Tongue (tissue), 3 donors: ENCODE measurements at places on chromosomes 6 and 20. TPM values are rescaled to one million over a fixed set of nuclear protein-coding genes. Genes with fewer than 3 reads are reported as not detected.

- no peak for DNase-seq
Observed at GRCh38 chr6:117501722-117502121, 19.2 kb downstream of the DCBLD1 start.

DNA sequence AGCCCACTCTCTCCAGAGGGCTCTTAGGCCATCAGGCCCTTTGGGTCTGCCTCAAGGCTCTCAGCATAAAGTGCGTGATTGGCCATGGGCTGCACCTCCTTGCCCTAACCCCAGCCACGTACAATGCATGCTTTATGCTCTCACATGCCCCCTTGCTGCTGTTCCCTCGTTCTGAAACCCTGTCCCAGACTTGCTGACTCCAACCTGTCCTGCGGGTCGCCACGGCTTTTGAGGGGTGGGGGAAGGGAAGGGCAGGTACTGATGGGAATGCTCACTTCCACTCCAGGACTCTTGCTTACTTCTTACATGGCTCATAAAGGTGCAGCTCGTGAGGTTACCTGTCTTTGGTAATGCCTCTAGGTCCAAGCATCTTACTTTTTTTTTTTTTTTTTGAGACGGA, 6.0 kb downstream of the ARMC12 start:
- no peak for DNase-seq

DNA sequence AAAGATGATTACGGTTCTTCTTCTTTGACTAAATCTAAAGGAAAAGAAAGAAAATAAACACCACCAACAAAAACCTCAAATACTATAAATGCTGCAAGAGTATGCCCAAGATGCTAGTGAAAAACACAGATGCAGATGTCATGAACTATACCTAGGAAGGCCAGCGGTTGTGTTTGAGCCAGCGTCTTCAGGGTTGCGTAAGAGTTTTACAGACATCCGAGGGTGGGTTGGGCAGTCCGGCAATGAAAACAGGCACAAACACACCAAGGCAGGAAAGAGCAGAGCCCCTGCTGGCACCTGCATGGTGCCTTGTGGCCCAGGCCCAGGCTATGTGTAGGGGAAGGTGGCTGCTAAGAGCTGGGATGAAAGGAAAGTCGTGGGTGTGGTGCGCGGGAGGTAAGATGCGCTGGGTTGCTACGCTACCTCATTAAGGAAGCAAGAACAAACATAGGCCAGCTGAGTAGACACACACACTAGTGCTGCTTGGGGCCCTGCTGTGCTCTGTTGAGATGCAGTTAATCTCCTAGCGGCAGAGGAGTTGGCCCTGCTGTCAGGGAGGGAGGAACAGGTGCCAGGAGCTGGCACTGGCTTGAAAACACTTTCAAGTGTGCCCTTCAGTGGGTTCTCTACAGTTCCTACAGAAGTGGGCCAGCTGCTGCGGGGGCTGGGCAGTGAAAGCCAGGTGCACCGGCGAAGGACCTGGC, 170.2 kb upstream of the PLN start:
- DNase-seq = peak; percentile 88

DNA sequence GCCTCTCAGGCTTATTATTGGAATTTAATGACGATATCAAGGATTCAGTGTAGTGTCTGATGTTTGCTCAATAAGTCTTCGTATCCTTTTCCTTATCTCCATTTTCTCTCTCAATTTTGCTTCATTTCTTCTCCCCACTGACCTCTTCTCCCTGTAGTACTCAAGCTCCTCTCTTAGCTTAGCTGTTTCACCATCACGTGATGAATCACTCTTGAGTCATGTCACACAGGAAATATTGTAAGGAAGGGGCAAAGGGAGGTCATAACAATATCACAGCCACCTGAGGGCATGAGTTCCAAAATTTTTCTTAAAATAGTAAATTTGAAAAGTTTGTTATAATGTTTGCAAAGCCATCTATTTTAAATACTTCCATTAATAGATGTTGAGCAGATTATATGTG, 392.2 kb upstream of the MARCKS start:
- no peak for DNase-seq

GRCh38 chr20:13139459-13140150, 81.5 kb upstream of the ISM1 start:
- no peak for DNase-seq

DNA sequence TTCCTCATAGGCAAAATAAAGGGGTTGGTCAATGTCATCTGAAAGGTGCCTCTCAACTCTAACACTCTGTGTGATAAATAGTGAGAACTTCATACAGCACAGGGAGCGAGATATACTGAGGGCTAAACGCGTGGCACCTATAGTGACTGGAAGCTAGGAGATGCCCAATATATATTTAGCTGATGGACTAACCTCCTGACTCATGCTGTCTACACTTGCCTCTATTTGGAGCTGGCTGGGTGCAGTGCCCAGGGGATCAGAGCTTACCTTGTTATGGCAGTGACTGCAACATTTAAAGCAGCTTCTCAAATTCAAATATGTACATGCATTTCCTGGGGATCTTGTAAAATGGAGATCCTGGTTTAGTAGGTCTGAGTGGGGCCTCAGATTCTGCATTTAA, 111.6 kb upstream of the PLN start:
- DNase-seq = no peak

DNA sequence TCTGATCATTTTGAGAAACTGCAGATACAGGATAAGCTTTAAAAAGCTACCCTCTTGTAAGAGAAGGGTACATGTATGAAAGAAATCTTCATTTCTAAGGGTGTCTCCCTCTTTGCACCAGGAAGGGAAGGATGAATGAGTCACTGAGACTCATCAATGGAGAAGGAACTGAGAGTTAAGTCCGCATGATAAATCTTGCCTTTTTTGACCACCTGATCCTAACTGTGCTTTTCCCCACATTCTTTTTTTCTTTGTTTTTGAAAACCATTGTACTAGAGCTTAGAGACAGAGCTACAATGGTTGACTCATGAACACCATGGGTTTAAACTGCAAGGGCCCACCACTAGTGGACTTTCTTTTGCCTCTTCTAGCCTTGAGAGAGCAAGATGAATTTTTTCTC, 353.0 kb upstream of the RGS17 start:
- no peak for DNase-seq

DNA sequence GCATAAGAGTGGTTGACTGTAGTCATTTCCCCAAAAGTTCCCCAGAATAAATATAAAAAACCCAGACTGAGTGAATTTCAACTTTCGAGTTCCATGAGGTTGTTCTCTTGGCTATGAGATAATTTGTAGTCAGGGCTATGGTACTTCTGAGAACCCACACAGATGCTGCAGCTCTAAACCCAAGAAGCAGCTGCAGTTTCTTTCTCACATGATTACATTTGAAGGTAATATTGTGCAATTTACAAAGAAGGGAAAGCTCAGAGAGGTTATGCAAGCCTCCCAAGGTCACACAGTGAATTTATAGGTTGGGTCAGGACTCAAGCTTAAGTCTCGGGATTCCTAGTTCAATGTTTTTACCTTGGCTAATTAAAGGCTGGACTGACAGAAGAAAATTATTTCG, 29.7 kb upstream of the CD93 start:
- no peak for DNase-seq

DNA sequence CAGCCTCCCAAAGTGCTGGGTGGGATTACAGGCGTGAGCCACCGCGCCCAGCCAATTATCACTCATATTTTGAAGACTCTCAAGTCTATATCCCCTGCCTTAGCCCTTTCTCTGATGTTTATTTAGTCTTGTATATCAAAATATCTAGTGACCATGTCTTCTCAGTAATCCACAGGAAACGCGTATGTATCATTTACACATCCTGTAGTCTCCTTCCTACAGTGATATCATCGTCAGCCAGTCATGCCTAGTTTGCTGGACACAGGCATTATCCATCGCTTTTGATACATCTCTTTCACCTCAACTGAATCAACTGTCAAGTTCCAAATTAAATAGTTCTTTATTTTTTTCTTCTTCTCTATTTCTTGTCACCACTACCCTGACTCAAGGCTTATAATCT, 223.7 kb downstream of the NKAIN2 start:
- DNase-seq = no peak

GRCh38 chr6:28218312-28219248, 6.5 kb upstream of the ZSCAN9 start:
- peak; percentile 81 for DNase-seq

DNA sequence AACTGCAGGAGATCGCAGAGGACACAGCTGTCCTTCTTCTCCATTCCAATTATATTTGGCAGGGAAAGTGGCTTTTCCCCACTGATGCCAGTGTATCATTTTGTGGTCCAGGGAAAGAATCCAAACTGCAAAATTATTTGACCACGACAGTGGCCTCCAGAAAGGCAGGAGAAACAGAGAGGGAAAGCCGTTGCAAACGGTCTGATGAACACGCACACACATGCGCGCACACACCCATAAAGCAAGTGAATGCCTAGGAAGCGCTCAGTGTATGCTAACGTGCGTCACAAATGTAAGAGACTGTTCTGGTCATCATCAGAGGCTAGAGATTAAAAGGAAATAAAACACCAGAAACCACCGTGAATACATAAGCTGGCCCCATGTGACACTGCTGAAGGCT, 54.0 kb downstream of the NPEPL1 start:
- DNase-seq = peak; percentile 52

DNA sequence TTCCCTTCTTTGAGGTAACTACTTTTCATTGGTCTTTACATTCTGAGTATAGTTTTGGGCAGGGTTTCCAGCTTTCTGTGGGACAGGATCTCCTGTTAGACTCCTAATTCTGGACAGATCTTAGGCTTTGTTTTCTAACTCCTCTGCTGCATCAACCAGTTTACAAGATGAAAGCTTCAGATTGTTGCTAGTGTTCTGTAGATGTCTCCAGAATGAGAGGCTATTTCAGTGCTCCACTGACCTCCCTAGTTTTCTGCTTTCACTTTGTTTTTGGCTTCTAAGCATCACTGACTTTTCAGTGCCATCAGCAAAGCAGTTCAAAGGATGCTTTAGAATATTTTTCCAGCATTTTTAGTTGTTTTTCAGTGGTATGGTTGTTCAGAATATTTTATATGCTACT, 101.4 kb downstream of the LIN28B start:
- DNase-seq = no peak

DNA sequence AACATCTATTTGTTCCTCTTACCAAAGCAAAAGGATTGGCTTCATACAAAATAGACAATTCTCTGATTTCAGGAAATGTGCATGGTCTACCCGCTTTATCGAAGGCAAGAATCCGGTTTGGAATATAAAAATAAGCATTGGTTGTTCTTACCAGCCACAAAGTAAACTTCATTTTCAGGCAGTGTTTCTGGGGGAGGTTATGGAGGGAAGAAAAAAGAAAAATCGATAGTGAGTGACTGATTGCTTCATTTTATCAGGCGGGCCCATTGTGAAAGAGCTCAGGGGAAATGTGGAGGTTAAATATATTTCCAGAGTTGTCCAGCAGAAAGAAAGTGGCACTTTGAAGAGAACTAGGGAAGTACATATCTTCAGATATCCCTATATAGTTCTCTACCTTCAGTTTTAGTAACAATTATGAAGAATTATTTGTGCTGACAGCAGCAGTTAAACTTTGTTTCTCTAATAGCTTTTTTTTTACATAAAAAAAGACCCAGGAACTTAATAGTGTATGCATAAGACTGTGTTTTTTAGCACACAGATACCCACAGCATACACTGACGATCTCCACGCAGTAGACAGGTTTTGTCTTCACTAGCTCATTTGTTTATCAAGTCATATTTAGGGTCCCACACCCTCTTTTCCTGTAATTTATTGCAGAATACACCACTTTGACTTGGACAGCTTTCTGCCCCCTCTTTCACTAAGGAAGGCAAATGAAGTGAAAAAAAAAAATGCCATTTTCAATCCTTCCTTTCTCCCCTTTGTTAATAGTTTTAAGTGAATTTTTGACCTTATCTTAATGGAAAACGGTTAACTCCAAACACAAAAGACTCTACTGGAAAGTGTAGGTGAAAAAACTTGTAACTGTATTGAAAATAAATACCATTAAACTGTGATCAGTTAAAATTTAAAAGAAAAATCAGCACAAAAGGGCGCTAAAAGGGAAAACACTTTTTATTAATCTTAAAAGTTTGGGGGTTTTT, 2.9 kb downstream of the POU3F2 start:
- peak; percentile 29 for DNase-seq

DNA sequence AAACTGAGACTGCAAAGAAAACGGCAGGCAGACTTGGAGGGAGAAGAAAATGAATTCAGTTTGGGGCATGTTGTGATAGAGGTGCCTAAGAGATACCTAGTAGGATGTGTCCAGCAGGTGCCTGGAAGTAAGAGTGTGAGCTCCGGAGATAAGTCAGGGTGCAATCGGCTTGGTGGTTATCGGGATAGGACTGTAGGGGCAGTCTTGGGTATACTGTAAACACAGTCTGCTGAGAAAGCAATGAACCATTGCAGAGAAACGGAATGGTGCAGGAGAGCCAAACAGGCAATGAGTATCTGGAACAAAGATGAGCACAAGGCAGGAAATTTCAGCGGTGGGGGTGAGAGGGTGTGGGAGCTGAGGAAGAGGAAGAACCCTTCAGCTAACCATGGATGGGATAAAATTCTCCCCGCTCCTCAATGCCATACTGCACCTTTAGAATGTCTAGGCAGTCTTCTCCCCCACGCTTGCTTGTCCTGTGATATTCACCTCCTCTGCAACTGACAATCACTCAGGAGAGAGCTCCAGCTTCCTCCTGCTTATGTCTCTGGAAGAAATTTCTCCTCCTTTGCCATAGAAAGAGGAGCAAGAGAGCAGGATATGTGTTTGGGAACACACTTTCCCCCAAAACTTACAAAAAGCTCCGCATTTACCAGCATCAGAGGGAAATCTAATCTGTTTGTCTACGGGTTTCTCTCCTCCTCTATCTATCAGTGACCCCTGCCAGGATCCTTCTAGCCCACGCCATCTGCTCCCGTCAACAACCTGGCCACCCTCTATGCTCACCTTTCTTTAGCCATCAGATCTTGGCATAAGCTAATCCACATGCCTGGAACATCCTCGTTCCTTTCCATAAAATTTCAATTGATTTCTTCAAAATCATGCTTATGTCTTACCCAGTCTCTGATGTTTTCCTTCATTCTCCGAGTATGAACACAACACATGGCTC, 381.7 kb upstream of the JARID2 start:
- no peak for DNase-seq

- no peak for DNase-seq
Observed at GRCh38 chr6:30918670-30919069, 4.6 kb downstream of the VARS2 start.

GRCh38 chr6:8043221-8043620, 21.0 kb downstream of the BLOC1S5 start:
- DNase-seq = no peak

DNA sequence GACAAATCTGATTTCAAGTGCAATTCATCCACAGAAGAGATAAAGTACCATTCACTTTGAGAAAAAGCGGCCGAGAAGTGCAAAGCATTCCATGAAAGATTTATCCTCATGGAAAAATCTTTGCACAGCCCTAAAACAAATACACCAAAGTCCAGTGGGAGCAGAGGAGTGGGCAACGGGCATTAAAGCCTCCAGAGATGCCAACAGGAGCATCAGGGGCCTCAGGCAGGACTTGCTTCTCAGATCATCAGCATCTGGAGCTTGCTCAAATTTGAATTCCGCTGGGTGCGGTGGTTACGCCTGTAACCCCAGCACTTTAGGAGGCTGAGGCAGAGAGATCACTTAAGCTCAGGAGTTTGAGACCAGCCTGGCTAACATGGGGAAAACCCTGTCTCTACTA, 110.7 kb upstream of the NFATC2 start:
- DNase-seq = no peak

- peak; percentile 57 for DNase-seq
Observed at GRCh38 chr6:51513891-51514747, 573.3 kb downstream of the PKHD1 start.

CRISP2 gene
- not detected for total RNA-seq

TSBP1 gene
- not detected for total RNA-seq

SLC26A8 gene
- not detected for total RNA-seq

VIP gene
- 1.8 TPM for total RNA-seq

LIN28B gene
- total RNA-seq = 0.21 TPM

C6orf52 gene
- not detected for total RNA-seq

PPP1R18 gene
- total RNA-seq = 19.7 TPM

MCHR2 gene
- not detected for total RNA-seq

DCDC2 gene
- total RNA-seq = 0.21 TPM
